ENCODE measurements at places on chromosomes 16 and 17.
A peak's percentile ranks its signal among the peaks of the same experiment; 100 is the strongest.

DNA sequence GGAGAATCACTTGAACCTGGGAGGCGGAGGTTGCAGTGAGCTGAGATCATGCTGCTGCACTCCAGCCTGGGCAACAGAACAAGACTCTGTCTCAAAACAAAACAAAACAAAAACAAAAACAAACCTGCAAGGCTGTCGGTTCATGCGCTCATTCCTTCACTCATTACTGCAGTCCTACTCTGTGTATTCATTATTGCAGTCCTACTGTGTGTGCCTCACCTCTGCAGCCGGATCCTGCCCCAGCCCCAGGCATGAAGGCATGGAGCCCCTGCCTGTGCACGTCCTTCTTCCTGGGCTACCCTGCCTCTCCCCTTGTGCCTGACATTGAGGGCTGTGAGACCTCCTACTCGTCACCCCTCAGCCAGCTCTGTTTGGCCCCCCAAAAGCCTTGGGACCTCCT lies 57.6 kb downstream of the TMEM235 start:
- DNase-seq = no peak

- DNase-seq = no peak
Measured at GRCh38 chr16:84893849-84894599, 74.2 kb downstream of the CRISPLD2 start.

- DNase-seq = no peak
Measured at GRCh38 chr17:20998571-20999043, 44.2 kb downstream of the USP22 start.

DNA sequence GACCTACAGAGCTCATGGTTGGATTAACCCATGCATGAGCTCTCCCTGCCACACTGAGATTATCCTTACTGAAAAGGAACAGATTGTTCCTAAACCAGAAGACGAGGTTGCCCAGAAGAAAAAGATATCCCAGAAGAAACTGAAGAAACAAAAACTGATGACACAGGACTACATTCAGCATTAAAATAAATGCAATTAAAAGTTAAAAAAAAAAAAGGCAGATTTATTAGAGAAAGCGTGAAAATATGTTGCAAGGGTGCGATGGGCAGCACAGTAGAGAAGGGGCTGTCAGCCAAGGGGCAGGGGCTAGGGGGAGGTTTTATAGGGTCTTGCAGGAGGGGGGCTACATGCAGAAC lies 40.2 kb upstream of the BPTF start:
- DNase-seq = no peak

GRCh38 chr17:63446753-63447470 lies 806 bp upstream of the CYB561 start:
- DNase-seq = peak; percentile 71

- no peak for DNase-seq
Measured at GRCh38 chr16:66856801-66857200, 12.6 kb downstream of the CA7 start.

- no peak for DNase-seq
Measured at GRCh38 chr17:82943751-82944150, 103.9 kb upstream of the ZNF750 start.

DNA sequence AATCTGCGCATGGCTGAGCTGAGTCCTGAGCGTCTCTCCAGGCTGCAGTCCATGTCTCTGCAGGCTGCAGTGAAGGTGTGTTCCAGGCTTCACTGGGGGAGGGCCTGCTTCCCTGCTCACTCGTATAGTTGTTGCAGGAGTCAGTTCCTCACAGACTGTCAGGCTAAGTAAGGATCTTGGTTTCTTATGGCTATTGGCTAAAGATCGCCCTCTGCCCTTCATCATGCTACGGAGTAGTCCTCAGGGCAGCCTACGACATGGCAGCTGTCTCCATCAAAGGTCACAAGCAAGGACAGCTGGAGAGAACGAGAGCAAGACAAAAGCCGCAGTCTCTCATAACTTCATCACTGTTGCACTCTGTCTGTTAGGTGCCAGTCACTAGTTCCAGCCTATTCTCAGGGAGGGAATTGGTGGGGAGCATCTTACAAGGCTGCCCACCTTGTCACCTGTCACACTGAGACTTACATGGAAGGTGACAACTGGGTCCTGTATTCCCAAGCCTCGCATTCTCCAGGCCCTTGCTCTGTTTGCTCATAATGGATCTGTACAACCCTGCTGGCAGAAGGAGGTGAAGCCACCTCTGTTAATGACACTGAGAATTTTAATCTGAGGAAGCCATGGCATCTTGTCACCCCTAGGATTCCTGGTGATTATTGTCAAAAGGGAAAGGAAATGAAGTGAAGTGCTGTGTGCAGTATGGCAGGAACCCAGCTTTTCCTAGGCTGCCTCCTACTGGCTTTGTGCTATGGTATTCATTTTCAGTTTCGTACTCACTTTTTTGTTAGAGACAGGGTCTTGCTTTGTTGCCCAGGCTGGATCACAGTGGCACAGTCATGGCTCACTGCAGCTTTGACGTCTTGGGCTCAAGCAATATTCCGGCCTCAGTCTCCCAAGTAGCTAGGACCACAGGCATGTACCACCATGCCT lies 43.4 kb downstream of the MFSD11 start:
- no peak for DNase-seq

DNA sequence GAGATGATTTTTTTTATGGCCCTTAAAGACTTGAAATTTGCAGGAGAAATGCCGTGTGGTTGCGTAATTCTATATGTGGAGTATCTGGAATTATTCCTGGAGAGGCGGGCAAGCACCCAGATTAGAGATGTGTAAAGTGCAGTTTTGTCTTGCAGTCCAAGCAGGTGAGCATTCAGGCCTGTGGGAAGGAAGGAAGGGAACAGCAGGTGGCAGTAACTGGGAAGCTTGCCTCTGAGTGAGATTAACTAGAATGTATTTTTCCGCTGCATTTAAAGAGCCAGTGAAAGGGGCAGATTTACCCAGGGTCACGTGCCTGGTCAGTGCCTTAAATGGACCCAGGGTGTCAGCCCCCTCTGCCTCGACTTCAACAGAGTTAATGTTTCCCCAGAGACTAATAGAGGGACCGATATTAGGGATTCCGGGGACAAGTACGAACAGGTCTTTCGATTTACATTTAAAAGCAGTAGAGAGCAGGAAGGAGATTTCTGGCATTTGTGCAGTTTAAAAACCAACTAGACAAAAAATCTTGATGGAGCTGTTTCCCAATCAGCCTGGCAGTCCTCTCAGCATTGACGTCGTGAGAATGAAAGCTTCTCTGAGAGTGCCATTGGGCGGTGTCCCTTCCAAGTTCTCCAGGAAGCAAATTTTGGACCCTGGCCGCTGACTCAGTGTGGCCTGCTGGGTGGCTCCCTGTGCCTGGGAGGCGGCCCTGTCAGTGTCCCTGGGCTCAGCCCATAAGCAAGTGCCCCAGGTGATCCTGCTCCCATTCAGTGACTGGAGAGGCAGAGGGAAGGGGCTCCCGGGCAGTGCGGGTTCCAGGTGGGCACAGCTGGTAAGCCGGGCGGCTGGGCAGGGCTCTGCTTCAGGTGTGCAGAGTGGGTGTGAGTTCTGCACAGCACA lies 38.2 kb downstream of the KSR1 start:
- peak; percentile 50 for DNase-seq

DNA sequence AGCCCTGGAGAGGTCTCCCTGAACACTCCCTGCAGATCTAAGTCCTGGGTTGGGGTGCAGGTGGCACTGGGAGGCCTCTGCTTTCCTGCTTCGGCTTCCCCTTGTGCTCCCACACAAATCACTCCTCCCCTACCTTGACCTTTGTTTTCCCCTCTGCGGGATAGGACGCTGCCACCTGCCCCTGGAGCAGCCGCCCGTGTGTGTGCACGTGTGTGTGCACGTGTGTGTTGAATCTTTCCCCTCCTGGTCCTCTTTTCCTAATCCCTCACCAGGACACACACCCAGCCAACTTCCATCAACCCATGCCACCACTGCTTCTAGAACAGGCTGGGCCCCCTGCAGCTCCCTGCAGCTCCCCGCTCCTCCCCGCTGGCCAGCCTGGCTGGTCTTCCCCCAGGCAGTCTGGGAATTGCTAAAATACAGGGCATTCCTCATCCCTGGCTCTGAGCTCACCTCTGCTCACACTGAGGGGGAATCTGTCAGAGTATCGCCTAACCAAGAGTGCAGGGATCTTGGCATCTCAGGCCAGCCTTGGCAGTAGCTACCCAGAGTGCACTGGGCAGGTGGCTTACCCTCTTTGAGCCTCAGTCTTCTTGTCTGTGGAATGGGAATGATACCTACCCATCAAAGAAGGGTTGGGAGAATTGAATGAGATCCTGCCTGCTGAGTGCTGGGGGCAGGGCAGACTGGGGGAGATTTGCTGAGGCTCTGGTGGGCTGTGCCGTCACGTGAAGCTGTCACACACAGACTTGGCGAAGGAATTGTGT lies 198.5 kb downstream of the NTN1 start:
- no peak for DNase-seq

DNA sequence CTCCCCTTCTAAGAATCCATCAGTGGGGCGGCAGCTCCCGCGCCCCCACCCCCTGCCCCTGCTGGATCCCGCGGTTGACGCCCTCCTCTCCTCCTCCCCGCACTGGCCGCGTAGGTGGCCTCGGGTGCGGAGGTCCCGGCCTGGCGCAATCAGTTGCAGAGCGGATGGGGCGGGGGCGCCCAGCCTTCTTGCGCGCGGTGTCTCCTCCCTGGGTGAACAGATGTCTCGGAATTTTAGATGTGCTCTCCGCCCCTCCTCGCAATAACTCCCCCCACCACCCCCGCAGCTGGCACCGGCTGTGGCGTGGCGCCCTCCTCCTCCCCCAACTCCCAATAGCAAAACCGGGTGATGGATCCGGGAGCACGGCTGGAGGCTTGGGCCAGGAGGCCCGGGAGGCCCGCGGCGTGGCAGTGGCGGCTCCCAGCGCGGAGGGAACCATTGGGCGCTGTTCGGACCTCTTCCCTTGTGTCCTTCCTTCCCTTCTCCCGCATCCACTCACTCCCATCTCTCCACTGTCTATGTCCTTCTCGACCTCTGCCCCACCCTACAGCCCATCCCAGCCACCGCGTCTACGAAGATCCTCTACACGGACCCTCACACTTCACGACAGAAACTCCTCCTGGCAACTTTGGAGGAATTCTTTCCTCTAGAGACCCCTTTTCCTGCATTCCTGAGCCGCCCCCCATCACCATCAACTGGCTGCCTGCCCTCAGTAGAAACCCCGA lies 11.0 kb downstream of the NEUROD2 start:
- no peak for DNase-seq

GRCh38 chr16:13194766-13195165 lies 293.4 kb downstream of the SHISA9 start:
- no peak for DNase-seq

DNA sequence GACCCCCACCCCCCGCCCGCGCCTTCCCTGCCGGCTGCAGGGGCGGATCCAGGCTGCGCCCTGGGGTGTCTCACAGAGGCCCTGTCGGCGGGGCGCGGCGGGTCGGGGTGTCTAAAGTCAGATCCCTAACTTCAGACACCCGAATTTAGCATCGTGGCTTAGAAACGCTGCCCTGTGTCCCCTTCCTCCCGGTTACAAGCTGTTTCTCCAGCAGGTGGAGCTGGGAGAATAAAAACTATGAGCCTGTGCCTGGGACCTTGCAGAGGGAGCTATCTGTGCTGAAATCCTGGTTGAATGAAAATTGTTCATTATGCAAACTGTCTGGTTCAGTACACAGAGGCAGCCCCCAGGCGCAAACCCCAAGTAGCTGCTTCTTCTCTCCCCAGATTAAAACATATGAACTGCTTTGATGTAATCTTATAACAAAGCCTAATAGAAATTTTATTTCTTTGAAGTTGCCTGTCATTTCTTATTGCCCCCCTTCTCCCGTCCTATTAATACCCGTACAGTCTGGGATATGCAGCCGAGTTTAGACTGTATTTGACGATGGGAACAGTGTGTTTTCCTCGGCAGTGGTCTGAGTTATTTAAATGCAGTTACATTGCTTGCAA lies 79.0 kb downstream of the RPA1 start:
- peak; percentile 43 for DNase-seq

GRCh38 chr17:56300144-56300543 lies 146.9 kb downstream of the ANKFN1 start:
- no peak for DNase-seq

DNA sequence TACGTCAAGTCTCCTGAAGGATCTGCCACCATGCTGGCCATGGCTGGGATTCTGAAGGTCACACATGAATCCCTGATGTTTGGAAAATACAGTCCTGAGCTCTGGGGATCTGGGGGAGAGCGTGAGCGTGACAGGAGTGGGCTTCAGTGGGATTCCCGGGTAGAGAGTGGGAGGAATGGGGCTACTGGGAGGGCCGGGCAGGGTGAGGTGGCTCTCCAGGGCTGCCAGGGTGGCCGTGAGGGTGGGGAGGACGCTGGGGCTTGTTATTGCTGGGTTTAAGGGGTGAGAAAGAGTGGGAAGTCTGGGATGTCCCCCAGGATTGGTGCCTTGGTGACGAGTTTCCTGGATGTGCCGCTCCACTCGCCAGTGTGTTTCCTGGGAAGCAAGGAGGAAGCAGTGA lies 31.3 kb downstream of the FOXL1 start:
- no peak for DNase-seq

DNA sequence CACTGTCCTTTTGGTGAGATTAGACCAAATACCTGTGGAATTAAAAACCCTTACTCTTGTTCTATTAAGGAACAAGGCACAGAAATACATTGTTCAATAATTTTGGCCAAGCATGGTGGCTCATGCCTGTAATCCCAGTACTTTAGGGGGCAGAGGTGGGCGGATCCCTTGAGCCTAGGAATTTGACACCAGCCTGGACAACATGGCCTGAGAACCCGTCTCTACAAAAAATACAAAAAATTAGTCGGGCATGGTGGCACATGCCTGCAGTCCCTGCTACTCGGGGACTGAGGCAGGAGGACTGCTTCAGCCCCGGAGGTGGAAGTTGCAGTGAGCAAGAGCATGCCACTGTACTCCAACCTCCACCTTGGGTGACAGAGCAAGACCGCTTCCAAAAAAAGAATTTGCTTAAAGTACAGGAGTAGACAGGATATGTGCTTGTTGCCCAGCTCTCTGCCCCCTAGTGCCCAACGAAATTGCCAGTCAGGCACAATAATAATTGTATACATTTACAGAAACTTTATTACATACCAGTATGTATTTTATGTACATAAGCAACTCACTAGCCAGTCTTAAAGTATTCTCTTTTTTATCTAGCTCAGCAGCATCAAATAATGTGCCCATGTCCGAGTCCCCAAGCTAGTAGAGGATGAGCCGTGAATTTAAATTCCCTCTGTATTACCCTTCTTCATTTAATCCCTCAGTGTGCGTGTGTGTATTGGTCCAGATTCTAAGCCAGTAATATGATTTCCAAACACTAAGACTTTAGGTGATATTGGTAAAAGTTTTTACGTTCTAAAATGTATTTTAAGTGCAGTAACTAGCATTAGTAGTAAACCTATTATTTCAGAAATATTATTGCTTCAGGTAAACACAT lies 1.4 kb downstream of the THUMPD1 start:
- no peak for DNase-seq

- DNase-seq = no peak
Measured at GRCh38 chr17:4788159-4788806, 481 bp upstream of the GLTPD2 start.

All from DMS153 (cell line).